D341Med (cell line): ENCODE measurements at places on chromosomes 13 and 19.
A peak's percentile ranks its signal among the peaks of the same experiment; 100 is the strongest.

DNA sequence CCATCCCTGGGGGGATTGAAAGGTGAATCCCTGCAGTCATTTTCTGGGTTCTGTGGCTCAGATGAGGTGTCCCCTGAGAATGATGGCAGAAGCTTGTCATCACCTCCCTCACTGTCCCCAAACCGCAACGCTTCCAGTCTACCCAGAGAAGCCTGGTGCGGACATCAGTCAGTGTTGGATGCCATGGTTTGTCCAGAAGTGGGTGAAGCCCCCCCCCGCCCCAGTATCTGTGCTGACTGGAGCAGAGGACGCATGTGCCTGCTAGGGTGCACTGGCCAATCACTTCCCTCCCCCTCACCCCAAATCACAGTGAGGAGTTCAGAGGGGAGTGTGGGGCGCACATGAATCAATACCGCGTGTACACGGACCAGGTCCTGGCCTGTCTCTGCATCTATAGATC lies 150.5 kb downstream of the TEX29 start:
- no peak for DNase-seq

DNA sequence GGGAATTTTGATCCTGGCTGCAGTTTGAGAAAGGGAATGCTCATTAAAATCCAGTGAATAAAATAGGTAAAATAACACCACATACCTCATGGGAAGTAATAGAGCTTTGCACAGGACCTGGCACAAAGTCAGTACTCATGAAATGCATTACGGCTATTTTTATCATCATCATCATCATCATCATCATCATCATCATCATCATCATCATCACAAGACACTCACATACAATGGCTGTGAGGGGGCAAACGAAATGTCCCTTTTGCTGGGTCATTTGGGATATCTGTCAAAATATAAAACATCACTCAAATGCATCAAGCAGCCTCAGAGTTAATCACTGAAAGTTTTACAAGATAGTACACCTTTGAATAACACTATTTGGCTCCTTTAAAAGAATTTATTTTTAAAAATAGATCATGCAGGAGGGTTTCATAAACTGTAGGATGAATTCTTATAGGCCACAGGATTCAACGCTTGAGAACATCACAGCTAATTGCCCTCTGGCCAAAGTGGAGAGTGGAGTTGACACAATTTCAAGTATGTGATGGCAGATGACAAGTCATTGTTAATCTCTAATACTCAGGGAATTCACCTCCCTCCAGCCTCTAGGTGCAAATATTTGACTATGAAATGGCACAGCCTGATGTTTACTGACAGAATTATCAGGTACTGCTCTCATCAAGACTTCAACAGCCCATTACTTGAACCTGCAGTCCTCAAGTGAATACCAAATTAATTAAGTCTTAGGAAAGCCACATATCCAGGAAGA lies 14.2 kb upstream of the ZNF599 start:
- DNase-seq = no peak

DNA sequence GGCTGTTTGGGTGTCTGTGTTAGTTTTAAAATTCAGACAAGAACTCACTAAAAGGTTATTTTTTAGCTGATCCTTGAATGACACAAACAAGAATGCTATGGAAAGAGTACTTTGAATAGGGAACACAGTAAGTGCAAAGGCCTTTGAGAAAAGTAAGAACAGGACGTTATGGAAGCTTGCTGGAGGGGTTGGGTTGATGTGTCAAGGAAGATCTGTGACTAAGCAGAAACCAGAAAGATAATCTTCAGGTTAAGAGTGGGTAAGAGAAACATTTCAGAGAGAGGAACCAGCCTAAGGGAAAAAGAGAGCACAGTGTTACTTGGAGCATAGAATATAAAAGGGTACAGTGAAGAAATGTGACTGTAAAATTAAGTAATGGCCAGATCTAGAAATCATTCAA lies 41.2 kb upstream of the TRPC4 start:
- no peak for DNase-seq

- no peak for DNase-seq
Observed at GRCh38 chr13:104206450-104207044, 1140.3 kb upstream of the SLC10A2 start.

- no peak for DNase-seq
Observed at GRCh38 chr19:29384656-29385055, 141.1 kb upstream of the VSTM2B start.

DNA sequence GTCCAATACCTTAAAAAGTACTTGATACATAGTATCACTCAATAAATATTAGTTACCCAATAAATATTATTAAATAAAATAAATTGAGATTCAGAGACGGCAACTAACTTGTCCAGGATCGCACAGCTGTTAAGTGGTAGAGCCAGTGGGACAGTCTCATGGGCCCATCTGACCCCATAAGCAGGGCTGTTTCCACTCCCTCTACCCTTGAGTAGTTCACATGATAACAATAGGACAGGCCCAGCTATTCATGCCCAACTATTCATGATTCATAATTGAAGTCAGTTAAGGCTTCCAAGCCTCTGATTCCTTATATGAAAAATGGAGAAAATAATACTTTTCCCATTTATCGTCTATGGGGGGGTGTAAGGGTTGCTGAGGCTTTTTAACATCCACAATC lies 78.2 kb downstream of the C13orf42 start:
- DNase-seq = no peak

DNA sequence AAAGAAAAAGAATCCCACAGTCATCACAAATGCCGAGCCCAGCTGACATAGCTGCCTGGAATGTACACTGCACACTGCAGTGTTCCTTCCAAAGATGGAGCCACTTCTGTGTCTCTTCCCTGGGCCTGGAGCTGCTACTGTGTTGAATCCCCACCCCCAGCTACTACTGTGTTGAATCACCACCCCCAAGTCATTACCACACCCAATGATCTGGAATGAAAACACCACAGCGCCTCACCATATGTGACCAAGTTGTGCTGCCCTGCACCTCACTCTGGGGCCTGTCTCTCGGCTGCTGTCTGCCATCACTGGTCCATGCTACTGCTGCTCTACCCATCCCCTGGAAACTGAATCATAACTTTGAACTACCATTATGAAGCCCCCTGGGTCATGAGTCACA lies 861.2 kb downstream of the UQCRFS1 start:
- DNase-seq = no peak

DNA sequence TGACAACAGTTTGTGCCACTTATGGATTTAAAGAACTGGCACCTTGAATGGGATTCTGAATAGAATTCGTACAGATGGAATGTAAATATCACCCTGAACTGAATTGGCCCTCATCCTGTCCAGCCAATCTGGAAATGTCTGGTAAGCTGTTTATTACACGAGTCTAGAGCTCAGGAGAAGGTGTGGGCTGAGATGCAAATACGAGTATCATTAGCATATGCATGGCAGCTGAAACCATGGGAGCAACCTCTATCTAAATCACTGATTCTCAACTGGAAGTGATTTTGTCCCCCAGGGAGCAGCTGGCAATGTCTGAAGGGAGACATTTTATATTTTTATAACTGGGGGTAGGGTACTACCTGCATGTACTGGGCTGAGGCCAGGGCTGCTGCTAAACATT lies 15.6 kb upstream of the VWA8 start:
- DNase-seq = no peak

- peak; percentile 96 for DNase-seq
Observed at GRCh38 chr19:18940769-18941627, at the start of gene HOMER3. TSS of gene HOMER3 (minus strand) at chr19:18941217. CDS start at chr19:18938982, 2,235 bp downstream.

DNA sequence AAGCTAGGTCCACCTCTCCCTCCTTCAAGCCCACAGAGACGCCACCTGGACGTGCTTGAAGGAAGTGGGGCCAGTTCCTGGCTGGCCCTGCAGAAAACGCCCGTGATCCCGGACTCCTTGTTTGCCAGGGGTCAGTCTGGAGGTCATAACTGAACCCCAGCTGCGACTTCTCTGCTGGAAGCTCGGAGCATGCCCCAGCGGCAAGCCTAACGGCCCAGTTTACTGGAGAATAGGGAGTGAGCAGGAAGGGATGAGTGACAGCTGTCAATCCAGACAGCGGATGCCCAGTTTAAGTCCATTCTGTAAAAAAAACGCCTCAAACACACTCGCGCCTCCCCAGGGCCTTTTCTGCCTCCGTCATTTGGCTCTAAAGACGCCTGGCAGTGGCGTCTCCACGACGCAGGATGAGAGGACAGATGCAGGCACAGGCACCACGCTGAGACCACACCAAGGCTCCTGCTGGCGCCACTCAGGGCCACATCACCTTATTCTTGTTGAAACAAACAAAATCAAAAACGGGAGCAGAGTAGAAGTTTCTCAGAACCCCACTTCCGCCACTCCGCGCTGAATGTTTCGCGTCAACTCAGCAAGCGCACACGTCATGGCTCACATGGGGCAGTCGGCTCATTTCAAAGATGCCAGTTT lies 57.6 kb downstream of the RASA3 start:
- DNase-seq = no peak

DNA sequence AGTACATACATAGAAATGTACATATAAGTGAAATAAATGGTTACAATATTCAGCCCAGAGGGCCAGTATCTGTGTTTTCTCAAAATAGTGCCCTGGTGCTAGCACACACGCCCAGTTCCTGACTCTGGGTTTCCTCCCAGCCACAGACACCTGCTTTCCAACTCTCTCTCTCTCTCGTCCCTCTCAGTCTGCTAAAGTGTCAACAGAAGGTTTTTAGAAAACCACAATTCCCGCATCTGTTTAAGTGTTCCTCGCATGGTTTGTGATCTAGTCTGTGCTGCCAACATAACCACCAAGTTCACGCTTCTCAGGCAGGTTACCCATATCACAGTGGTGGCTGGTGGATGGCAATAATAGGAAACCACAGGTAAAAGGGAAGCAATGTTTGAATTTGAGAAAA lies 17.8 kb upstream of the UPF3A start:
- DNase-seq = no peak

DNA sequence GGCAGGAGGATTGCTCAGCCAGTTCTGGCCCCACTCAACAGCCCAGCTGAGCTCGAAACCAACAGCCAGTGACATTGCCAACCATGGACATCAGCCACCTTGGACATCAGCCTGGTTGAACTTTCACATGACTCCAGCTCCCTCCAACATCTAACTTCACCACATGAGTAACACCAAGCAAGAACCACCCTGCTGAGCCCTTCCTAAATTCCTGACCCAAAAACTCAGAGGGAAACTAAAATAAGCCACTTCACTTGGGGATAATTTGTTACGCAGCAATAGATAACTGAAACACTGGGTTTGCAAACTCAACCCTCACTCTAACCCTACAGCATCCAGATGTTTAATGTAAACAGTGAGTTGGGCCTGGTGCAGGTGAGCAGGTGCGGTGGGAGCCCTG lies 10.7 kb upstream of the LRFN3 start:
- no peak for DNase-seq

DNA sequence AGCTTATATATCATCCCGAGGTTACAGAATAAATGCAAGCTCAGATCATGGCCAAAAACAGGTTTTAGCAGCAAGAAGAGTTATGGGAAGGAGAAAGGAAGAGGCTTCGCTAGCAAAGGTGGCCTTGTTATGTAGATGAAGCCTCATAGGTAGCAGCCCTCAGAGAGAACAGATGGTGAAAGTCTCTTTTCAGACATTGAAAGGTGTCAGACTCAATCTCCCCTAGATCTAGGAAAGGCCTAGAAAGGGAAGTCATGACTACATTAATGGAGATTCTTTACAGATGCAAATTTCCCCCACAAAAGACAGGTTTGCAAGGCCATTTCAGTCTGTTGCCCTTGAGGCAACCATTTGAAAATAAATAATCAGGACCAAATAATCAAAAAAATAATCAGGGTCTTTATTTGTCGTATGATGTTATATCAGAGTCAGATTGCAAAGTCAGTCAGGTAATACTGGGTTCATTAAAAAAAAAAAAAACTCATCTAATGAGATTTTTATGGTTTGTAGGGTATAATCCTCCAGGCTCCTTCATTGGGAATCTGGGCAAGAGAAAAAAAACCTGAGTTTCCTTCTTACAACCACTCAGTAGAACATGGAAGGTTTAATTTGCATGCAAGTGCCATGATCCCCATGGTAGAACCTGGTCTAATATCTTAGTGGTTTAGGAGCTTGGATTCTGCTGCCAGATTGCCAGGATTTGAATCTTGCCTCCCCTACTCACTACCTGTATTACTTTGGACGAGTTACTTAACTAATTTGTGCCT lies 50.8 kb upstream of the HTR2A start:
- DNase-seq = no peak

DNA sequence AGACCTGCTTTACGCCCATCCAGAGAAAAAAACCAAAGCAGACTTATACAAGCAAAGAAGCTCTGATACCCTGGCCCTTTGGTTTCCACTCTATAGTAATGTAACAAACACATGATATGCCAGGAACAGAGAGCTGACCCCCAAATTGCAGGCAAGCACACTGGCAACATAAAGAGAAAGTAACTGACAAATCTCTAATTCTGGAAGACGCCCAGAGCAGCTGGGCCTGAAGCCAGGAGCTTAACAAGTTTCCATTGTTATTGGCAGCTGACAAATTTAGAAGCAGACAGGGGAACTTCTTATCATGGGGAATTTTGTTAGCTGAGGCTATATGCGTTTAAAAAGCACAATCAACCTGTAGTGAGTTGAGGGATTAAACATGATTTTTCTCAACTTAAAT lies 158.0 kb downstream of the DLEU7 start:
- DNase-seq = peak; percentile 51

DNA sequence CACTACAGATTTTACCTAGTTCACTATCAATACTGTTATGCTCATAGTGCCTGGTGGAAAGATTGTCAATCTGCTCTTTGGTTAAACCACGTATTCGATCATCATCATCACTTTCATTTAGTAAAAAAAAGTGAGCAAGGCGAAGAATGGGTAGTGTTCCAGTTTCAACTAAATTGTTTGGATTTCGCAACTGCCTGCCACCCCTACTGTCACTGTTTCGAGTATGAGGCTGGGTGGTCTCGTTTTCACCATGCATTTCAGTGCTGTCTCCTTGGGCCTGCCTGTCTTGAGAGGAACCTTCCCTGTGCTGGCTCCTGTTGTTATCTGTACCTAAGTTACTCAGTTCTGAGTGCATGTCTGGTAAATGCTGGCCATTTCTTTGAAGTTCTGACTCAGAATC lies 8.1 kb downstream of the RNF6 start:
- no peak for DNase-seq

- DNase-seq = peak; percentile 16
Observed at GRCh38 chr19:30423481-30423880, 51.3 kb downstream of the ZNF536 start.

- DNase-seq = no peak
Observed at GRCh38 chr13:47372751-47373150, 475.9 kb upstream of the HTR2A start.

DNA sequence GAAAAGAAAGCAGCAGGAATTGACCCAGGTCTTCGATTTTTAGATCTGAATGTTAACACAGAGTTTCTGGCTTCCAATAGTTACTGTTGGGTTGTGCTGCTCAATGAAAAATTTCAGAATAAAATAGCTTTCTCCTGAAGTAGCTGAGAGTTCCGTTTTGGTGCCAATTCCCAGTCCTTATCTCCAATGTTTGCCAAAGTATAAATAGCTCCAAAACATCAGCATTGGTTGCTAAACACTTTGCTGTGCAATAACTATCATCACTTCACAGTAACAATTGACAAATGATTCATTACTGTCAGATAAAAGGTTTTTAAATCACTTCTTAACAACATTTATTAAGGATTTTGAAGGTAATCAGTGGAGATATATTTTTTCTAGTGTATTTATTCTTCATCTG lies 446.0 kb downstream of the PCDH20 start:
- DNase-seq = no peak

GRCh38 chr19:6602729-6603114 lies 11.8 kb upstream of the CD70 start:
- DNase-seq = no peak

- DNase-seq = no peak
Observed at GRCh38 chr19:19026299-19026971, 6.9 kb downstream of the SUGP2 start.

- no peak for DNase-seq
Observed at GRCh38 chr13:85700906-85701305, 98.3 kb downstream of the SLITRK6 start.

- no peak for DNase-seq
Observed at GRCh38 chr13:76387566-76387965, 498.6 kb downstream of the KCTD12 start.
